ENCODE measurements at places on chromosomes 6 and 20.
A peak's percentile ranks its signal among the peaks of the same experiment; 100 is the strongest.

DNA sequence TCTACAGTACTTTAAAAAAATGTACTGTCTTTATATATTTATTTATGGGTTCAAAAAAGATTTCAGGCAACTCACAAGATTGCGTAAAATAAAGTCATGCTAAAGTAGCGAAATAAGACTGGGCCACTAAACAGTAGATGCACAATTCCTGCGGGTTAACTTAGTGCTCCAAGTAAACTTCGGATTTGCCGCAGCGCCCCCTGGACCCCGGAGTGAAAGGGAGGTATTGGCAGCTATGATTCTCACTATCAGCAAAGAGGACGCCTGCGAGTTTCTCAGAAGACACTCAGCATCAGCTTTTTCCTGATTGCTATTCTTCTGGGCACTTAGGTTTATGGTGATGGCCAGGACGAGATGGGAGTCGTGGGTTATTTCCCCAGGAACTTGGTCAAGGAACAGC lies 1.4 kb downstream of the OTOR start:
- no peak for ATAC-seq

DNA sequence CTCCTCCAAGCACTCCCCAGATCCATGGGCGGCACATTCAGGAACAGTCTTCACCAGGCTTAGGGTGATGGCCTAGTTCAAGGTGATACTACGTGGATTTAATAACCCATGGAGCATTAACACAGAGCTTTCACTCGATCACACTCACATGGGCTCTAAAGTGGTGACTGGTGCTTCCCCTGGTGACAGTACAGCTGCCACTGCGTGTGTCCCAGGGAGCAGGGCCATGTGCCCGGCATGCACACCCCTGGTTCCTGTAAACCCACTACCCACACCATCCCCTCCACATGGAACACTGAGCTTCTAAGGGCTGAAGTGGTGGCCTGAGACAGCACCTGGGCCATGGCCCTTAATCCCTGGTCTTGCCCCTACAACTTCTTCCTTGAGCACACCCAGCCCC lies 27.8 kb upstream of the APMAP start:
- ATAC-seq, result no peak

GRCh38 chr6:116268589-116269293 lies 11.0 kb downstream of the TSPYL1 start:
- ATAC-seq, result peak; percentile 47

GRCh38 chr6:152573762-152574161 lies 63.4 kb downstream of the SYNE1 start:
- no peak for ATAC-seq

- ATAC-seq, result no peak
Measured at GRCh38 chr6:39561536-39562266, 163.5 kb downstream of the KIF6 start.
